Nephron progenitor cell (in vitro differentiated cells): ENCODE measurements at places on chromosomes 16 and 17.
A peak's percentile ranks its signal among the peaks of the same experiment; 100 is the strongest.

GRCh38 chr17:76179496-76180467, 38.7 kb upstream of the FOXJ1 start:
- H3K27ac ChIP-seq: no peak overlapping the region
- H3K36me3 ChIP-seq: no peaks in the 10 kb centered on the region
- H3K27me3 ChIP-seq: no peaks in the 10 kb centered on the region

GRCh38 chr17:8387914-8388651, 5.1 kb upstream of the RPL26 start:
- H3K4me1 ChIP-seq: peaks cover 24% of the 10 kb centered on the region
- H3K27me3 ChIP-seq: peaks cover 2% of the 10 kb centered on the region
- no peak overlapping the region for H3K4me3 ChIP-seq
- peaks cover under 1% of the 10 kb centered on the region for H3K36me3 ChIP-seq
- DNase-seq: no peak

DNA sequence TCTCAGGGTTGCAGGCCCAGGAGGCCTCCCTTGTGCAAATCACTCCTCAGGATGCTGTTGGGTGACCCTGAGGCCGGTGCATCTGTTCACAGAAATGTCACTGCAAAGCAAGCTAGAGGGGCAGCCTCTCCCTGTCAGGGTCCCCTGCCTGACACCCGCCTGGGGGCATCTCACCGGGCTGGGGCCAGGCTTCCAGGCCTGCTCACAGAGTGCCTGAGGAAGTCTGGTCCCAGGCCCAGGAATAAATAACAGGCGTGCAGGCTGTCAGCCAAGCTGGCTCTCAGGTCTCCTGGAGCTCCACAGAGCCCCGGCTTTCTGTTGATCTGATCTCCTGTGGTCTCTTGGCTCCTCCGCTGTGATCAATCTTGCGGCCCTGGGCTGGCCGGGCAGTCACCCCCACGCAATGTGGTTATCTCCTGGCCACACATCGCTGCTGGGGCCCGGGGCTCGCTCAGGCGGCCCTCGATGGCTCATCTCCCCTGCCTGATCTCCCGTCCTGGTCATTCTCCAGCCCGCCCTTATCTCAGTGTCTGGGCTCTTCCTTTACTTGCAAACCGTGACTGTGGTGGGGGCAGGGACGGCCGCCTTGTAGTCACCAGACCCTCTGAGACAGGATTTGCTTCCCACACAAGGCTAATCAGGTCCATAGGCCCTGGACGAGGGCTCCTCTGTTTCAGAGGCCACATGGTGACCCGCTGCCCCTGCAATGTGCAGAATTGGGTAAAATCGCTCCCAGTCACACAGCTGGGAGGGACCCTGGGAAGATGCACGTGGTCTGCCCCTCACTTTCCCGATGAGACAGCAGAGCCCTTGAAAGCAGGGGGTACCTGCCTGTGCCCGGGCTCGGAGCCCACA, 231.2 kb upstream of the GSE1 start:
- DNase-seq: peak; percentile 73
- H3K4me1 ChIP-seq: peaks cover 85% of the 10 kb centered on the region
- no peak overlapping the region for H3K4me3 ChIP-seq
- H3K36me3 ChIP-seq: no peaks in the 10 kb centered on the region
- peaks cover 10% of the 10 kb centered on the region for H3K27me3 ChIP-seq

DNA sequence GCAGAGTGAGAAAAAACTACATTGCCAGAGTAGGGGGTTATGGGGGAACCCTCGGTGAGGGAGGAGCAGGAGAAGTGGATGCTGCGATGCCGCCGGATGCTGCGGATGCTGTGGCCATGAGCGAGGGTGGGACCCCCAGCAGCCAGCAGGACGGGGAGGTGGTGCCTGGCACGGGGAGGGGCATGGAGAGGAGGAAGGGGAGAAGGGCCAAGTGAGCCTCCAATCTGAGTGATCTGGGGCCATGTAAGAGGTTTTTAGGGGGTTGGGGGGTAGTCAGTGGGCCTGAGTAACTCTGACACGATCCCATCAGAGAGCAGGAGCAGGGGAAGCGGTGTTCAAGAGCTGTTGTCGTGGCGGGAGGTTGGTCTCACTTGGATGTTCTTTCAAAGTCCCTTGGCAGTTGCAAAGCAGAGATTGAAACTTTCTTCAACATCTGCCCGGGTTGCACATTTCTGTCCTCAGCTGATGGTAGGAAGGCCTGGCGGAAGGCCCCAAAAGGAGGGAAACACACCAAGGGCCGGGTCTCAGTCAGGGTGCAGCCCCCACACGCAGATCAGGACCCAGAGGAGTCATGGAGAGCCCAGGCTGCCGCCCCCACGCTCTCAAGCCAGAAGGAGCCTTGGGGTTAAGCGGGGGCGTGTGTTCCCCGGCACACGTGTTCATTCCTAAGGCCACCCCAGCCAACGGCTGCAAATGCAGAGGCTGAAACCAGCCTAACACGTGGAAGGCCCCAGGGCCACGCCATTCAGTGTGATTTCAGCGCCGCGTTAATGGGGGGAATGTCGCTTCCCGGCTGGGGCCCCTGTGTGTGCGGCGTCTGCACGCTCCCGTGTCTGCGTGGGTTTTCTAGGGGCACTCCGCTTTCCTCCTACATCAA, 81.7 kb downstream of the ZDHHC7 start:
- H3K27ac ChIP-seq: peak overlapping the region; percentile 69
- no peaks in the 10 kb centered on the region for H3K36me3 ChIP-seq
- peaks cover 31% of the 10 kb centered on the region for H3K4me1 ChIP-seq
- peaks cover 11% of the 10 kb centered on the region for H3K27me3 ChIP-seq
- no peak overlapping the region for H3K4me3 ChIP-seq

DNA sequence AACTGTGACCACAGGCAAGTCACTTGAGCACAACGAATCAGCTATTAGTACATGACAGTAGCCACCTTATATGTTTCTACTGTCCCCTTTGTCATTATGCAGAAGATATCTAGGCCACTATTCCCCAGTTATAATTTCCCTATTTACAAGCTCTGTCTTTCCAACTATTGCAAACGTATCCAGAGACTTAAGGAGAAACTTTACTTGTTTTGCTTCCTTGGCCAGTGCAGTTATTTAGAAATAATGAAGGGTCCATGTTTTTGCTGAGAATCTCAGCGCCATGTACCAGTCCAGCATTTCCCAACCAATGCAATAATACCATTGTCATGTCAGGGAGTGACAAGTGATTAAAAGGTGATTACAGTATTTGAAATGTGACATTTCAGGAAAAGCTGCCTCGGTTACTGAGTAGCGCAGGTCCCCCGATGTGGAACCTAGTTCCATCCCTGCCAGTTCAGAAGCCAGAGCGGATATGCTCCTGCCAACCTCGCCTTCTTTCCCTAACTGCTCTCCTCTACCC, 743 bp downstream of the ZNF624 start:
- H3K36me3 ChIP-seq: peaks cover 34% of the 10 kb centered on the region
- H3K4me1 ChIP-seq: peaks cover 17% of the 10 kb centered on the region
- no peak for DNase-seq

DNA sequence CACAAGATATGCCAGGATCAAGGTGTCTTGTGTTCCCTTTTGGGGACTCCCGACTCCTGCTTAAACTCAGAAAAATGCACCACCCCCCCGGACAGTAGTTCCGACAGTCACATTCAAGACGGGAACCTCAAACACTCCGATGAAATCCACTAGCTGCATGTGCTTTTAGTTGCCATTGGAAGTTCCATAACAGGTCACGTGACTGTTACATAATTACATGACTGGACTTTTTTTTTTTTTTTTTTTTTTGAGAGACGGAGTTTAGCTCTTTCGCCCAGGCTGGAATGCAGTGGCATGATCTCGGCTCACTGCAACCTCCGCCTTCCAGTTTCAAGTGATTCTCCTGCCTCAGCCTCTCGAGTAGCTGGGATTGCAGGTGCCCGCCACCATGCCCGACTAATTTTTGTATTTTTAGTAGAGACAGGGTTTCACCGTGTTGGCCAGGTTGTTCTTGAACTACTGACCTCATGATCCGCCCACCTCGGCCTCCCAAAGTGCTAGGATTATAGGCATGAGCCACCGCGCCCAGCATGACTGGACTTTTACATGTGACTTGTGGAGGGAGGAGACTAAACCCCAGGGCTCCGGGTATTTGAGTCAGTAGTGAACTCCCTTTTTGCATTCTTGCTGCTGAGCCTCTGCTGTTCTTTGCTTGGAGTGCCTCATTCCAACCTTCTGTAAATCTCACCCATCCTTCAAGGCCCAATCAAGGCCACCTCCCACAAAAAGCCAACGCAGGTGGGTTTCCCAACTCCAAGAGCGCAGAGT, 1.6 kb downstream of the SIRT7 start:
- no peak overlapping the region for H3K27ac ChIP-seq
- peaks cover 21% of the 10 kb centered on the region for H3K4me1 ChIP-seq
- peaks cover 6% of the 10 kb centered on the region for H3K27me3 ChIP-seq
- H3K4me3 ChIP-seq: peak overlapping the region; percentile 83
- DNase-seq: no peak
